ENCODE measurements at places on chromosomes 2 and 18. TPM values are rescaled to one million over a fixed set of nuclear protein-coding genes. Genes with fewer than 3 reads are reported as not detected.

DNA sequence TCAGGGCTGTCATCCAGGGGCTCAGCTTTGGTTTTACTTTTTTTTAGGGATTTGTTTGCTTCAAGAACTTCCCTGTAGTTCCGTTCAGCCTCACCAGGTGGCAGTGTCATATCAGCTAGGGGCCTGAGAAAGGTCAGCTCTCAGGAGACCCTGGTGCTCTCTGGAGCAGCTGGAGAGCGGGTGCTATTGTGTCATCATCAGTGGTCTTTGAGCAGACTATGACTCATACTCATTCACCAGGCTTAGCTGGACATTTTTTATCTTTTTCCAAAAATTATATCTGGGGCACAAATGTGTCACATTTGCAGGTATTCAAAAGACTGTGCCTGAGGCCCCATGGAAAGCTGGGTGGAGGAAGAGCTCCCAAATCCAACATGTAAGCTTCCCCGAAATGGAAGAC is 24.4 kb downstream of the ZNF892 start:
- no peak for DNase-seq

- no peak for DNase-seq
Observed at GRCh38 chr18:62878305-62878704, 163.0 kb downstream of the PHLPP1 start.

DNA sequence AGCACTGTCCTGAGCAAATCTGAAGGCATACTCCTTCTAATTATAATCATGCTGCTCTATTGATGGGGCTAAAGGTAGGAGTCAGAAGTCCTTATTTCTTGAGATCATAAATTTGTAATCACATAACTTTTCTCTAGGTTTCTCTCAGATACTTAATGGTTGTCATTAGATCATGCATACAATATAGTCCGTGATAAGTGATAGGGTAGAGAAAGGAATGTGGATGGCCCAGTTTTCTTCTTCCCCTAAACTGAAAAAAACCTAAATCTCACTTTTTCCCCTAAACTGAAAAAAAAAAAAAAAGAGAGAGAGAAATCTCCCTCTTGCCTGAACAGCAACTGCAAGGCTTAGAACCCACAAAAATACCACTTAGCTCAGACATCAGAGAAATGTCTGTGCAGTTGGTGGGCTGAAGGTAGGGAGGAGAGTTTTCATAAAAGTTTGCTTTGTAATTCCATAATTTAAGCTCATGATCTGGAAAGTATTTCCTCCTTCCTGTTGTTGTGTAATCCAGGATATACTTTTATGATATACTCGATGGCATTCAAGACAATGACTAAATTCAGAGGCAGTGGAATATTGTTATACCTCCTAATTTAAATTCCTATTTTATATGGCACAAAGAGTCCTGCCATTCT is 79.3 kb upstream of the ITPRID2 start:
- DNase-seq, result no peak

- DNase-seq, result no peak
Observed at GRCh38 chr2:177678939-177679338, 286.4 kb downstream of the AGPS start.

DNA sequence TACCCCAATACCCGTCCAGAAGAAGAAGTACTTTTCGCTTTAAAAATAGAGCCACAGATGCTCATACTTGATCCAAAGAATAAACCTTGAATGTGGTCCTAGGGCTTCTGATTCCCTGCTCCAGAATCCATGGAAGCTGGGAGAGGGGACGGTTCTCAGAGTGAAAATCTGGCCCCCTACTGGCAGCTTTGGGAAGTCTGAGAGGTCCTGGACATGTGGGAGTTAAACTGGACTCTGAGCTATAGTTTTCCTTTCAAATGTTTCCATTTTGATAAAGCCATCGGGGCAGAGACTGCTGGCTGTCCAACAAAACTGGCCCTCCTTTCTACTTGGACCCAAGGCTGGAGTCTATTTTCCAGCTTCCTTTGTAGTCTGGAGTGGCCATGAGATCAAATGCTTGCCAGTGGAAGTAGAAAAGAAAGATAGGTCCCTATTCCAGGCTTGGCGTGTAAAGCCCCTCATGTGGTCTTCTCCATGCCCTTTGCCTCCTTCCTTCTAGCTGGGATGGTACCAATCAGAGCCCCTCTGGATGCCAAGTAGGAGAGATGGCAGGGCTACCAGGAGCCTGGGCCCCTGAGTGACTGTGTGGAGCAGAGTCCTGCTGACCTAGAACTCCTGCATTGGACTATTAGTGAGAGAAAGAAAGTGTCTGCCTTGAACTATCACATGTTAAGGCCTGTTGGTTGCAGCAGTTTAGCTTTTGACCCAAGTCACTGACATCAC is 37.7 kb upstream of the TBC1D8 start:
- no peak for DNase-seq

DNA sequence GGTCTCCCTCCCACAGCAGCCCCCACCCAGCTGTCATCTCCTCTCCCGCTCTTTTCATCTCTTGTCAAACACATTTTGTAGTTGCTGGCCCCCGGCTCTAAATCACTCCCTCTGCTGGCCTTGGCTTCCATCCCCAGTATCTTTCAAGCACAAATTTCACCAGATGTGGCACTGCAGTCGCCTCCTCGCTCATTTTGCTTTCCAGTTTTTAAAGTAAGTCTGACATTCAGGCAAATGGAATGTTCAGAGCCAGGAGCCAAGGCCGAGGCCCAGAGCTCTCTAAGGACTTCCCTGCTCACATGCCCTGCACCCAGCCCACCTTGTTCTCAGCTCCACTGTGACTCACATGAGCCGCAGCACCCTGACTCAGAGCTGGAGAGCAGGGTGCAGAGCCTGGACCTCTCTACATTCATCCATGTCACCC is 158.4 kb downstream of the GALNT14 start:
- DNase-seq, result no peak

GRCh38 chr2:195410074-195410671 is 246.9 kb upstream of the SLC39A10 start:
- no peak for DNase-seq

DNA sequence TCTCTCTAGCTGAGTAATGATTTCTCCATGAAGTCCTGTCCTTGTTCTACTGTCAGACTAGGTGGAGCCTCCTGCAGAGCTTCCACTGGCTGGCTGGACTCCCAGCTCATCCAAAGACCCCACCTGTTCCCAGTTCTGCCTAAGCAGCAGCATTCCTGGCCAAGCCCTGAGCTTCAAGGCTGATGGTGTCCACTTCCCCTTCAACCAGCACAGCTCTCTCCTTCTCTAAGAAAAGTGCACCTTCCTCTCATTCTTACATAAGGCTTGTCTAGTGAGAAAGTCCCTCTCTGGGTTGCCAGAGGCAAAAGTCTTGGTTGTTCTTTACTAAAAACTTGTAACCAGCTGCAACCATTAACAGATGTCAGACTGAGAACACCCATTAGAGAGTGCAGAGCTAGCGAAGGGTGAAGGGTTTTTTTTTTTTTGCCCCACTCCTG is 58.9 kb downstream of the CXCR4 start:
- no peak for DNase-seq

GRCh38 chr2:180367815-180368214 is 360.7 kb upstream of the CWC22 start:
- DNase-seq, result no peak

GRCh38 chr2:77807531-77808215 is 285.5 kb upstream of the LRRTM4 start:
- no peak for DNase-seq

GRCh38 chr2:50556934-50557575 is 474.9 kb downstream of the NRXN1 start:
- DNase-seq, result no peak

DNA sequence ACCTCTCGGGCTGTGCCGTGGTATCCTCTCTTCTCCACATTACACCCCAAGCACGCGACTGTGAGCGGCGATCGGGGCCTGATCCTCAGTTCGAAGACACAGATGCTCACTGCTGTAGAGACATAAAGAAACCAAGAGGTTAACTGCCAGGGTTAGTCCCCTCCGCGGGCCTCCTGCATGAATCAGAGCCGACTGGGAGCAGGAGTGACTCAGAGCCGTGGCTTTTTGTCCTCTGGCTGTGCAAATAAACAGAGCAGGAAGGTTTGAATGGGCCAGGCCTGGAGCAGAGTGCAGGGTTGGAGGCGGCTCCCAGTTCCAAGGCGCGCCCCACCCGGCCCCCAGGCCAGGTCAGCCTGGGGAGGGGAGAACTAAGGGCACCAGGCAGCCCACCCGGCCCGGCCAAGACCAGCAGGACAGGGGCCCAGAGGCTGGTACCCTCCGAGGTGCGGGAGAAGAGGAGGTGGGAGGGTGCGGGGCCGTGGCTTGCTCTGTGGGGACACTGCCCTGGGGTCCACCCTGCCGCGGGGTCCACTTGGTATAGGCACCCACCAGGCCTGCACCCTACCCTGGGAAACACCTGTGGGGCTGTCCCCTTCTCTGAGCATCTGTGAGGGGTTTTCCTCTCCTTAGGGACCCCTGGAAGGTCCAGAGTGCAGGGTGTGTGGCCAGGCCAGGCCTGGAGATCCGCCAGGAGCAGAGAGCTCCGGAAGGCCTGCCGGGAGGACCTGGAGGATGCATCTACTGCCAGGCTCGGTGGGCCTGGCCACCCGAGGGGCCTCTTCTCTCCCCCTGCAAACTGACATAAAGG is 16.5 kb downstream of the TWIST2 start:
- no peak for DNase-seq

DNA sequence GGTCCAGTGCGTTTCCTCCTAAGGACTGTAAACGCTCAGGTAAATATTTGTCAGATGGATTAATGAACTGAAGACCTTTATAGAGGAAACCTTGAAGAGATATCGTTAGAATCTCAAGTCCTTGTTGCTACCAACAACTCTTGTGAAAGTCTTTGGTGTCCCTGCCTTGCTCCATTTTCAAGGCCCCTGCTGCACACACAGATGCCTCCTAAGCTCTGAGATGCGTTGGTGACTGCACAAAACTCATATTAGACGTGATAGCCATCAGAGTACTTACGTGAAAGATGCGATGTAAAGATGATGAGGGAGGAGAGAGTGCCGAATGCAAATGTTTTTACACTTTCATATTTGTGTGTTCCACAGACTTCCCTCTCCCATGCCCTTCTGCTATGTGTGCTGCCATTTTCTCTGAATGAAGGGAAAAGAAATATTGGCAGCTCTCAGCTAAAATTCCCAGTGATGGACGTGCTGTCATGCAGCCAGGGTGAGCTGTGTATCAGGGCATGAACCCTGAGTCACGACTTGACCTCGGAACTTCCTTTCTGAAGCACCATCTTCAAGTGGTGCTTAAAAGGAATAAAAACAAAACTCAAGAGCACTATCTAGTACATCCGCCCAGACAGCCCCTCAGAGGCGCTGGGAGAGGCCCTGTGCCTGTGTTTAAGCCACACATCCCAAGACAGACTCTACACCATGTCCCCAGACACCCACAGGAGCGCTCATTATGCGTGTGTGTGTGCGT is 117.4 kb downstream of the FAM210A start:
- DNase-seq, result no peak

GRCh38 chr2:171509945-171510731 is 12.1 kb upstream of the CYBRD1 start:
- DNase-seq, result no peak

DNA sequence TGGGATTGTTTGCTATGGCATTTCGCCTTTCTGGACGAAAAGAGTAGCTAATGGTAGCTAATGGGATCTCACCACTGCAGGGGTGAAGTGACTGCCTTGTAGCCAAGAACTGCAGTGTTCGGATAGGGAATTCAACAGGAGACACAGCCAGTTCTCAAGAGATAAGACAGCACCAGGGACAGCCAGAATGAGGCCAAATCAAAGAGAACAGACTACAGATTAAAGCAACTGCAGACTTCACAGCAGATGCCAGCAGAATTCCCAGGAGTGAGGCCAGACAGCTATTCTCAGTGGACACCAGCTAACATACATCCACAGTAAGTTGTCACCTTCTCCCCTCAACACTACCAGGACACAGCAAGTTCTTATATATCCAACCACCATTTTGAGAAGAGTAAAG is 124.0 kb downstream of the PLA2R1 start:
- DNase-seq, result no peak

- DNase-seq, result no peak
Observed at GRCh38 chr2:231884438-231885140, 41.6 kb downstream of the NPPC start.

DNA sequence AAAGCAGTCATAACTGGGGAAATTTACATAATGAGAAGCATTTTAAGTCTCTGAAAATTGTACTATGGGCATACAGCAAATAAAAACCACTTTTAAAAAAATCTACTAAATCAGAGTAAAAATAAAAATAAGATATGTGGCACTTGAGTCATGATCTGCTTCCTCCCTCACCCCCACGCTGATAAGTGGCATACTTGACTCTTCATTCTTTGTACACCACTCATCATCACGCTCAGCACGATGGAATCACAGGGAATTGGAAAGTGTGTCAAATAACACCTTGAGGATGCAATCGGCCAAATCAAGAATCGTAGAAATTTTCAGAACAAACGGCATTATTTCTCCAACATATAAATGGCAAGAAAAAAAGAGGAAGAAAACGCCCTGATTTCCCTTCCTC is 41.1 kb upstream of the REG3G start:
- no peak for DNase-seq

GRCh38 chr2:20450201-20450999 is 3.5 kb downstream of the RHOB start:
- no peak for DNase-seq

DNA sequence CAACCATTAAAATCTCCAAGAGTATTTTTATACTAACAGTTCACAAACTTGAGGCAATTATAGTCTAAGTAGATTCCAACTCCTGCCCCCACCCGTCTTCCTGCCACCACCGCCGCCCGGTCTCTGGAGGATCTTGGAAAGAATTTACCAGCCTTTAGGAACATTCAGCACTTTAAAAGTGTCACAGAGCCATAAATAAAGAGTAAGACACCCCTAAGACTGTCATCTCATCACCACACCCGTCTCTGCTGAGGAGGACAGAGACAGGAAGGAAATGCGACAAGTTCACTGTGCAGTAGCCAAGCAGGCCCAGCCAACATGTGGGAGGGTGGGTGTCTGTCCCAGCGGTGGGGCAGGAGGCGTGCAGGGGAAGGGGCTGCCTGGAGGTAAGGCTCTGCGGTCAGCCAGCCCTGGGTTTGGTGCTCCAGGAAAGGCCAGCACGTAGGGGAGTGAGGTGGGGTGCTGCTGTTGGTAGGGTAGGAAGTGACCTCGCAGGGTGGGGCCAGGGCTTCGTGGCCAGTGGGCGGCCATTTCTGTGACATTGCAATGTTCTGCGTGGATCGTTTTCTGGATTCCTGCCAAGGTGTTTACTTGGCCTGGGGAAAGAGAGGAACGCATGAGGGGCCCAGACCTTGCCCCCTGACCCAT is 111.6 kb downstream of the FAM210A start:
- DNase-seq, result no peak

DNA sequence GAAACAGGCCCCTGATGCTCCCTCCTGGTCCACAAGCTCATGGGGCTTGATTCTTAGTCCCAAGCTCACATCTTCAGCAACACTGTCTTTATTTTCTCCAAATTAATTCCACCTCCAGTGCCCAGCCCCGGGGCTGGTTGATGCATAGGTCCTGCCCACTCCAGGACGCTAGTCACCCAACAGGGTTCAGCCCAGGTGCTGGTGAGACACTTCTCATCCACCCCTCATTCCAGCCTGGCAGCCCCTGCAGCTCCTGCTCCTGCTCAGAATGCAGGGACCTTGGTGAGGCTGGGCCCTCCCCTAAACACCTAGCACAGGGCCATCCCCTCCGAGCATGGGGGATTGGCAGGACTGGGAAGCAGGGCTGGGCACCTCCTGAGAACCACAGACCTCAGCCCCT is 25.7 kb downstream of the STEAP3 start:
- DNase-seq, result no peak

PUM2 gene
- total RNA-seq, result 161 TPM

NEURL3 gene
- total RNA-seq, result 0.22 TPM

GKN2 gene
- not detected for total RNA-seq

DSC1 gene
- 2.7 TPM for total RNA-seq

ANKRD30BL gene
- not detected for total RNA-seq

PDCD1 gene
- 6.2 TPM for total RNA-seq

LRRC30 gene
- total RNA-seq, result not detected

GMCL1 gene
- 28.2 TPM for total RNA-seq

SERPINB13 gene
- not detected for total RNA-seq

RGPD4 gene
- 0.09 TPM for total RNA-seq

SH3RF3 gene
- total RNA-seq, result 2.2 TPM

All from CD4-positive, alpha-beta memory T cell (primary cell).